ENCODE measurements at places on chromosomes 2 and 18.
A peak's percentile ranks its signal among the peaks of the same experiment; 100 is the strongest.

DNA sequence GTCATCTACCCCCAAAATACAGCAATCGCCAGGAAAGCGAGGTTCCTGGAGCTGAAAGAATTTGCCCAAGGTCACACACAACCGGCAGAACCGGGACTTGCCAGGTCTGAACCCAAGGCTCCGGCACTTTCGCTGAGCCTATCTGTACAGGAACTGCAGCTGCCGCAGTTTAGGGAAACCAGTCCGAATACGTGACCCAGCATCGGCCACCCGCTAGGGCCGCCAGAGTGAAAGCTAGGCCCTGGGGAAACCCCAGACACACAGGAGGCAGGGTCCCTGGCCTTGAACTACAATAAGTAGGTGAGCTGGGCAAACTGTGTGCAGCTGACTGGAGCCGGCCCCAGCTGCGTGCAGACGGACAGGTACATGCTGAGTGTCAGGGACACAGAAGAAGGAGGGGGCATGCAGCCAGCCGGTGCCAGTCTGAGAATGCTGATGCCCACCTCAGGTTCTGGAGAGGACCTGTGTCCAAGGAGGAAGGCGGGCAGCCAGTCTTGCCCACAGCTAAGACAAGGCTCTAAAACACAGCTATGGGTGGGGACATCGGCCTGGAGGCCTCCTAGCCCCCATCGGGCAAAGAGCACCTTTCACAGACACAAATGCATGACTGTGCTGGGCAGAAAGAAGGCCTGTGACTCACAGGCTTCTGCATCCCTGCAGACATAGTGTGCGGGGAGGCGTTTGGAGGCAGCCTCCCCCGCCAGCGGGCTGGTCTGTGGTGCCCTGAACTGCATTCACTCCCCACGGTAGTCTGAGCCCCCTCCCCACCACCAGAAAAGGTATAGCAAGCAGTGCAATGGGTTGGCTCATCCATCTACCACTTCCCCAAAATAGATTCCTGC lies 107.4 kb upstream of the ID2 start:
- DNase-seq: no peak

GRCh38 chr2:42973726-42974125 lies 181.3 kb upstream of the HAAO start:
- DNase-seq: no peak

DNA sequence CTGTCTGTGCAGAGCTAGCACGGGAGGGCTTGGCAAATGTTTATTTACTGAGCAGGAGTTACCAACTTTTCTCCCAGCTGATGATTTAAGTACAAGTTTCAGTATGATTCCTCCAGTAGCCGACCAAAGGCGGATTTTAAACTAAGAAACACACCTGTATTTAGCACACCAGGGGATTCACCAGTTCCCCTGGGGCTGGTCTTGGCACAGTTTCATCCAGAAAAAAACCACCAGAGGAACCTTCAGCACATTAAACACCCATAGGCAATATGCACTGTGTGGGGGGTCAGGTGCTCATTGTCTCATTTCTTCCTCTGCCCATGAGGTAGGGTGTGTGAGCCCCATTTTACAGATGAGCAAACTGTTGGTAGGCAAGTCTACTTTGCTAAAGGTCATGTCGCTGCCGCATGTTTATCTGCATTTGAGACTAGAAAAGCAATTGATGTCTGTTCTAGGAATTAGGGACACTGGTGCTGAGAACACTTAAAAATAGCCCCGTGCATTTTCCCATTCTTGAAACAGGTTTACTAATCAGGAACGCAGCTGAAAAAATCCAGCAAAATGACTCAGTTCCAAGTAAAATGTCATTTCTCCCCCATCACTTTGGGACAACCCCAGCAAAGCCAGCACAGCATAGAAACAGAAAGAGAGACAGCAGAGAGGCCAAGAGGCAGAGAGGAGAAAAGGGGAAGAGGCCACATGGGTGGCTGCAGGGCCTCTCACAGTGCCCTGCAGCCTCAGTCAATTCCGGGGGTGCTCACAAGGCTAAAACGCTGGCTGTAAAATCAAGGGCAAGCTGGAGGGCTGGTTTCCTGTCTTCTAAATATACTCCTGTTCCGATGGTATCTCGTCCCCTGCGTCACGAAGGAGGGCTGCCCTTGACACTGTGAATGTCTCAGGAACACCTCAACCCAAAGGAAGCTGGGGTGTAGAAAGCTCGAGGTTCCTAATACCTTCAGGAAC lies 166.8 kb upstream of the ID2 start:
- DNase-seq: peak; percentile 37

DNA sequence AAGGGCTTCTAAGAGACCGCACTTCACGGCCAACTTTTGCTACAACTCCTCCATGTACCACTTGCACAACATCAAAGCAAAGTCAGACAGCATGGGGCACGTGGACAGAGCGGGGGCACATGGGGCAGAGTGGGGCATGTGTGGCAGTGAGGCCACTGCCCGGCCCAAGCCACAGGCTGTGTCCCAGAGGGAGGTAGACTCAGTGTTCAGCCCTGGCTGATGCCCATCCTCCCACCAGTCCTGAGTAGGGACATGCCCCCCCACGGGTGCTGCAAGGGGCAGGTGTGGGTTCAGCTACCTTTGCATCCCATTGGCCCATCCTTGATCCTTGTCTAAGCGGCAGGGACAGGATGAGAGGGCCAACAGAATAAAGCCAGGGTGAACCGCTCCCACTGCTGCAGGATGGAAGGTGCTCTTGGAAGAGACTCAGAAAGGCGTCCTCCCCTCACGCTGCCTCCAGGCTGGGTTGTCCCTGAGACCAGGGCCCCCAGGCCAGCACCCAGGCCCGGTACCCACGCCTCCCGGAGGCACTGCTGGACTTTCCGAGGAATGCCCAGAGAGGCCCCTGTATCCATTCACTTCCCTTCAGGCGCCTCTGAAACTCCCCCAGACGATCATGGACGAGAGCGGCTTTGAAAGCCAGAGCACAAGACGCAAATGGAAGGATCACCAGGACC lies 218.2 kb downstream of the NDUFA10 start:
- DNase-seq: no peak

GRCh38 chr18:10322435-10322834 lies 132.0 kb upstream of the APCDD1 start:
- no peak for DNase-seq

GRCh38 chr2:48249631-48250473 lies 280.1 kb upstream of the STON1 start:
- DNase-seq: no peak

GRCh38 chr2:43778233-43778632 lies 4.4 kb downstream of the DYNC2LI1 start:
- DNase-seq: no peak

- no peak for DNase-seq
Measured at GRCh38 chr2:100877555-100877954, 57.6 kb downstream of the NPAS2 start.

DNA sequence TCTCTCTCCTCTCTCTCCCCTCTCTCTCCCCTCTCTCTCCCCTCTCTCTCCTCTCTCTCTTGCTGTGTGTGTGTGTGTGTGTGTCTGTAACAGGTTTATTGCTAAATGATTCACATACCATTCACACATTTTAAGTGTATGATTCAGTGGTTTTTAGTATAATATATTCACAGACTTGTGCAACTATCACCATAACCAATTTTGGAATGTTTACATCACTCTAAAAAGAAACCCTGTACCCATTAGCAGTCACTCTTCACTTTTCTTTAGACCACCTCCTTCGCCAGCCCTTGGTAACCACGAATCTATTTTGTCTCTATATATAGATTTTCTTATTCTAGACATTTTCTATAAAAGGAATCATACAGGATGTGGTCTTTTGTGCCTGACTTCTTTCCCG lies 11.4 kb downstream of the THNSL2 start:
- no peak for DNase-seq

DNA sequence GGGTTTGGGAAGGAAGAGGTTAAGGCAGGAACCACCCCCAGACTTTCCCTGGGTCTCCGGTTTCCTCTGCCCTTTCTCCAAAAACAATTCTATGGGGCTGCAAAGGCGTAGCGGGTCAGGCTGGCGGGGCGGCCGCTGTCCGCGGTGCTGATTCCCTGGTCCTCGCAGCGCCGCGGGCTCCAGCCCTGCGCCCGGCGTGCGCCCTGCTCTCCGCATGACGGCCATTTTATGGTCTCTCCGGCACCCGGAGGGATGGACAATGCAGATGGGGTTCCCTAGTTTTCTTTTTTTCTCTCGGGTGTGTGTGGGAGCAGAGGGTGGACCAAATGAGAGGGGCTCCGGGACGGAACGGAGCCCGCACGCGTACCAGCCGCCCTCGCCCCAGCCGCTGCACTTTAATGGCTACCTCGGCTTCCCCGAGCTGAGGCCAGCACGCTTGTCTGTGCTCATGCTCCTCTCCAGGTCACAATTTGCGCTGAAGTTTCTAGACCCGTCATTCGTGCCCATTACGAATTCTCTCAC lies 1.6 kb downstream of the ST8SIA3 start:
- DNase-seq: no peak

DNA sequence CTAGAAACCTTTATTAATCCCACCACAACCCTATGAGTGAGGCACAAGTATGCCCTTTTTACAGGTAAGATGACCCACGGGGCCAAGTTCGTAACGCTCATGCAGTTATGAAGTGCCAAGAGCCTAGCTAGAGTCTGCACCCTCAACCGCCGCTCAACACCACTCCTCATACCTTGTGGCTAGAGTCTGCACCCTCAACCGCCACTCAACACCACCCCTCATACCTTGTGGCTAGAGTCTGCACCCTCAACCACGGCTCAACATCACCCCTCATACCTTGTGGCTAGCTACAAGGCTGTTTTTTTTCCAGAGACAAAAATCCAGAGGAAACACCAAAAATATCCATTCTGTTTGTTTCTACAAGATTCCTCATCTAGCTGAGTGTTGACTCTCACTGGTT lies 4.6 kb downstream of the TXNL4A start:
- DNase-seq: no peak

GRCh38 chr2:195489101-195489500 lies 167.9 kb upstream of the SLC39A10 start:
- DNase-seq: no peak

GRCh38 chr2:80255918-80256781 lies 48.4 kb downstream of the LRRTM1 start:
- DNase-seq: no peak

- DNase-seq: no peak
Measured at GRCh38 chr2:227627769-227628168, 10.5 kb downstream of the SCYGR4 start.

- no peak for DNase-seq
Measured at GRCh38 chr2:238382381-238382781, 44.3 kb upstream of the ASB1 start.

DNA sequence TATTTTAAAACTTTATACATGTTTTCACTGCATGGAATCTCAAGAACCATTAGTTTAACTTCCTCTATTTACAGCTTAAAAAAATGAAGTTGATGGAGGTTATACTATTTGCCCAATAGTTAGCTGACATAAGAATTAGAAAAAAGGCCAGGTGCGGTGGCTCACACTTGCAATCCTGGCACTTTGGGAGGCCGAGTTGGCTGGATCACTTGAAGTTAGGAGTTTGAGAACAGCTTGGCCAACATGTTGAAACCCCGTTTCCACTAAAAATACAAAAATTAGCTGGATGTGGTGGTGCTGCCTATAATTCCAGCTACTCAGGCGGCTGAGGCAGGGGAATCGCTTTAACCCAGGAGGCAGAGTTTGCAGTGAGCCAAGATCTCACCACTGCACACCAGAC lies 125.1 kb upstream of the CDH19 start:
- DNase-seq: no peak

DNA sequence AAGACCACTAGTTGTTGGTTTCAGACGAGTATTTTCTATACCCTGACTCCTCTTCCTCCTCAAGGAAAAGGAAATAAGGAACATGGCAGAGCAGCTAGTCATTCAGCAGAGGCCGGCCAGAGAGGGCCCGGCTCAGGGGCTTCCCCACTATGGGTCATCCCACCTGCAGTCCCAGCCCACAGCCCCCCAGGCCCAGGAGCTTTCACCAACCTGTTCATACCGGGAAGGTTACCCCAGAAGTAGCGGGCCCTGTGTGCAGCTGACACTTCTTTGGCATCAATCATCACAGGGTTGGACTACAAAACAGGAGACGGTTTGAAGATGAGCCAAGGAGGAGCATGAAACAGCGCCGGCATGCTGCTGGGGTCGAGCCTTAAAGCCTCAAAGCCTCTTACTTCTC lies 70.5 kb upstream of the POMC start:
- DNase-seq: no peak

DNA sequence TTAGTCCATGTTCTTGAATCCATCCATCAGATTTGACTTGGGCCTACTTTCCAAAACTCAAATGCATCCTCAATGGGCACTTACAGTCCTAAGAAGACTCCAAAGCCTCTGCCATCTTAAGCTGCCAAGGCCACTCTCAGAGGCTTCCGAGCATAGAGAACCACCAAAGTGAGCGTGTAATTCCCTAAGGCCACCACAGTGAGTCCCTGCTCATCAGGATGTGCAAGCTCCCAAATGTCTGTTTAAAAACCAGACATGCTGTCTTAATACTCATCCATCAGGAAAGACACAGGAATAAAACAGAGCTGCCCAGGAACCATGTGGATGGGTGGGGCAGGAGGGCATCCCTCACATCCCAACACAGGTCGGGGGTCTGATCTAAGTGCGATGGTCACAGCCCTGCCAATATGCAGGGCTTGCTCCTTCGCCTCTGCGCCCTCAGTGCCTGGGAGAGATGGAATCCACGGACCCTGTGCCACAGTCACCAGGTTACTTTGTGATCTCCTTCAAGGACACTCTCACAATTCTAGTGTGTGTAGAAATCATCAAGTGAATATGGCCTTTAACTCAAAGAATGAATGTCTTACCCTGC lies 80.4 kb downstream of the POLR1A start:
- no peak for DNase-seq

- DNase-seq: no peak
Measured at GRCh38 chr2:69216535-69217332, 170.3 kb downstream of the GFPT1 start.

All from activated T-helper 9 cell treated with anti-CD3 and anti-CD28 coated beads, Interleukin-2, amount 50 U/mL, for 16 hours (primary cell).